ENCODE measurements at places on chromosomes 5 and 9. TPM values are rescaled to one million over a fixed set of nuclear protein-coding genes. Genes with fewer than 3 reads are reported as not detected.

- no peak for DNase-seq
Measured at GRCh38 chr9:13446286-13446937, 166.9 kb upstream of the MPDZ start.

- no peak for DNase-seq
Measured at GRCh38 chr5:119363271-119363670, 7.5 kb downstream of the TNFAIP8 start.

DNA sequence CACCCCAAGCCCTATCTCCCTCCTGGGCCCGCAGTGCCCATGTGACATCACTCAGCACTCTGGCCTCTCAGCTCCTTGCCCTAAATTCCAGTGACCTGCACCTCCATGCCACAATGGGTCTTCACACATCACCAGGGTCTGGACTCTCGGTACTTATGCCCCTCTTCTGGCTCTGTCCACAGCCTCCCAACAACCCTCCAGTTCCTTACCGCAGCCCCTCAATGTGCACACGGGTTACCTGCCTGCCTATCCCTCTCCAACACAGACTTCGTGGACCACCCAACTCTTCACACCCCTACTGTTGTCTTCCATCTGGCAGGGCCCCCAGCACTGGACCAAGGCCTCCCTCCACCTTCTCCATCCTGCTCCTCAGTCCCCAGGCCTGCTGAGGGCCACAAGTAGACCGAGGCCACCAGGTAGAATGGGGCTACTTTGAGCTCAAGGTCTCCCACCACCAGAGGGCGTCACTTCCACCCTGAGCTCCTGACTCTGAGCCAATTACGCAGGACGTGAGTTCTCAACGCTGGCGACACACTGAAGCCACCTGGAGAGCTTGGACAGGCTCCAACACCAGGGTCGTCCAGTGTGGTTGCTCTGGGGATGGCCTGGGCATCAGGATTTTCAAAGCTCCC is 172.1 kb downstream of the GABBR2 start:
- no peak for DNase-seq

GRCh38 chr9:16652582-16652981 is 217.9 kb downstream of the BNC2 start:
- no peak for DNase-seq

Gene NSA2
- total RNA-seq: 55.0 TPM

- DNase-seq: no peak
Measured at GRCh38 chr9:134327671-134328231, 1.5 kb downstream of the RXRA start.

- DNase-seq: no peak
Measured at GRCh38 chr5:95870105-95870672, 47.7 kb upstream of the GLRX start.

GRCh38 chr5:134252671-134253070 is 26.8 kb upstream of the PPP2CA start:
- no peak for DNase-seq

GRCh38 chr9:76333964-76334363 is 60.3 kb downstream of the RFK start:
- no peak for DNase-seq

Gene ZNF169
- 5.9 TPM for total RNA-seq

Gene TEX48
- not detected for total RNA-seq

DNA sequence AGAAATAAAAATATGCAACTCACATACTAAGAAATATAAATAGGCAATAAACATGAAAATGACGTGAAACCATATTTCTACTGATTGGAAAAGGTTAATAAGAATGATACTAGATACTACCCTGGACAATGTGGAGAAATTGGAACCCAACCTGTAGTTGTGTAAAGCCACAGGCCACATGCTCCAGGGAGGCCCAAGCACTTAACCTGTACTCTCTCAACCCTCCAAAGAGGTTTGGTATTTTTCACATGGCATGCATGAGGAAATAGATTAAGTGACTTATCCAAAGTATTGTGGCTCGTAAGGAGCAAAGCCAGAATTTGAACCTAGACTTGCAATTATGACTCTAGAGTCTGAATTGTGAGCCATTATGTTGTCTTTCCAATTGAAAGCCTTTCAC is 13.4 kb downstream of the LIFR start:
- no peak for DNase-seq

Gene PROB1
- total RNA-seq: 0.96 TPM

DNA sequence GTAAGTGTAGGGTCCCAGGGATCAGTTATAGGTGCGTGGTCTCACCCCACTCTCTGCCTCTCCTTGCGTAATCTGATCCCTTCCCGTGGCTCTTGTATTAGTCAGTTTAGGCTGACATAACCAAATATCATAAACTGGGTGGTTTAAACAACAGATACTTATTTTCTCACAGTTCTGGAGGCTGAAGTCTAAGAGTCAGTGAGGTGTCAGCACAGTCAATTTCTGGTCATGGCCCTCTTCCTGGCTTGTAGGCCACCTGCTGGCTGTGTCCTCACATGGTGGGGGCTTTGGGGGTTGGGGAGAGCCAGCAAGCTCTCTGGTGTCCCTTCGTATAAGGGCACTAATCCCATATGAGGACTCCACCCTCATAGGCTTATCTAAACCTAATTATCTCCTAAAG is 32.3 kb downstream of the CARTPT start:
- DNase-seq: no peak
